ENCODE measurements at places on chromosomes 3 and 15.

- DNase-seq, result no peak
Measured at GRCh38 chr15:76903251-76903681, 1.9 kb downstream of the SCAPER start.

DNA sequence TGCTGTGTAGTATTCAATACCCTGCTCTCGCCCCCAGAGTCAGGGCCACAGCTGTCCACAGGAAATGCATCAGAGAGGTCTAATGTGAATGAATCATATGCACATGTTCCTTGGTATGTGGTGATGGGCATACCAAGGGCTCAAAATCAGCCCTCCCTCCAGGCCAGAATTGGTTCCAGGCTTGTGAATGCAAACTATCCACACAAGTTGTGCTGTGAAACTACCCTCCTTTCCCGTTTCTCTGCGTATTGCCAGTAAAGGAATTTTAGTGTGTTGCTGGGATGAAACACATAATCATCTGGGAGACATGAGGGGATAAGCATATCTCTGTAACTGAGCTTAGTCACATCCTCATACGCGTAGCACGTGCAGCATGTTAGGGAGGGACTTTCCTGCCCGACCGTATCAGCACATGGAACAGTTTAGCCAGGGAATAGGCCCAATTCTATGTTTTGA is 9.2 kb upstream of the MME start:
- no peak for DNase-seq

- DNase-seq, result no peak
Measured at GRCh38 chr3:87287011-87287410, 10.6 kb upstream of the POU1F1 start.

- DNase-seq, result no peak
Measured at GRCh38 chr15:96374499-96374898, 44.0 kb downstream of the NR2F2 start.

GRCh38 chr15:42184736-42185135 is 23.4 kb downstream of the VPS39 start:
- DNase-seq, result no peak

DNA sequence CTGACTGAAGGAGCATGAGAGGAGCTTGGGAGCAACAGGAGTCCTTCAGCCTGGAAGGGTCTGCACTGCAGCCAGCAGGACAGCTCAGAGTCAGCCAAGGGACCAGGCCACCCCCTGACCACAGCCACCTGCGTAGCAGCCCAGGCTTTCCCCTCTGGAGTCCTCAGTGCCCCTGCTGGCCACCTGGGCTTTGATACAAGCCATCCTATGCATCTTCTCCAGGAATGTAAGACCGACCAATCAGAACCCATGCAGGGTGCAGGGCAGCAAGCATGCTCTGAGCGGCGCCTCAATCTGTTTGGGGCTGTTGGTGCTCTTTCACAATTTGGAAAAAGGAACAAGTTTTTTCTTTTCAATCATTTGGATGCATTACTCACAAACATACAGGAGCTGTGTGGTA is 52.0 kb downstream of the DZIP1L start:
- no peak for DNase-seq

GRCh38 chr3:156311930-156312329 is 191.6 kb downstream of the KCNAB1 start:
- no peak for DNase-seq

DNA sequence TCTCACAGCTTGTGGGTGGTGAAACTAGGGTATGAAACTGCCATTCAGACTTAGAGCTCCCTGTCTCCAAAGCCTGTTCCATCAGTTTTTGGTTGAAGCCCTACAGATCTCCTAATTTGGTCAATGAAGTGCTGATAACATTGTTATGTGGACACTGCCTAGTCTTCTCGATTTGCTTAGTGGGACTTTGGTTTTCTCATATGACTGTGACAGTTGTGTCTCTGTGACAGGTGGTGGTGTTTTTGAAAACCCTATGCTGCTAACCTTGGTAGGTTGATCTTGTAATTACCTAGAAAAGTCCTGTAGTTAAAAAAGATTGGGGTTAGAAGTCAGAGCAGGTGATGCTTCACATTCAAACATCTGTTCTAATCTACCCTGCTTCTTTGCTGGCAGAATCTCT is 9.2 kb downstream of the PPM1L start:
- no peak for DNase-seq
